IPS-NIHi11 (cell line): ENCODE measurements at places on chromosomes 5 and 9.
A peak's percentile ranks its signal among the peaks of the same experiment; 100 is the strongest.

DNA sequence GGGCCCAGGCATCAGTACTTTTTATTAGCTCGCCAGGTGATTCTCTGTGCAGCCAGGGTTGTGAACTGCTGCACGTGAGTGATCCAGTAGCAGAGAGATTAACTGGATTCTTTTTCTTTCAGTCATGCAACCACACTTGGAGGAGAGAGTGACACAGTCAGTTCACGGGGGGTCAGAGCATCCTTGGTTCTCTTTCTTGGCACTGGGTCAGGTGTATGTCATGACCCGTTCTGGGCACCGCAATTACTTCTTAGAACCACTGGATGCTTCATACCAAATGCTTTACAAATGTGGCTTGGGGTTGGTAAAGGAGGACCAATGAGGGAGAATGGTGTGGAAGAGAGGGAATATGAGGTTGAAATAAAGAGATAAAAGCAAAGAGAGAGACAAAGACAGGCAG is 368.7 kb downstream of the MLLT3 start:
- no peak for DNase-seq

GRCh38 chr9:93216073-93216365 is 32.1 kb downstream of the WNK2 start:
- no peak for DNase-seq

DNA sequence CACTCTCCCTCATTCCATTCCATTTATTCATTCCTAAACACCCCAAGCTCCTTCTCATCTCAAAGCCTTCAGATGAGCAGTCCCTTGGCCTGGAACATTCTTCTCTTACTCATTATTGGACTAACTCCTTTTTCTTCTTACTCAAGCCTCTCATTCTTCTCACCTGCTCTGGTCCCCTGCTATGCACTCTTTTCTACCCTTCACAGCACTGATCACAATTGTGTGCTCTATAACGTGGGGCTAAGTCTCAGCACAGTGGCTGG is 212.4 kb downstream of the MAPKAP1 start:
- no peak for DNase-seq

GRCh38 chr9:100427366-100428263 is 672 bp downstream of the MSANTD3 start:
- DNase-seq = peak; percentile 73

- DNase-seq = no peak
Measured at GRCh38 chr9:133873461-133873891, 118.6 kb downstream of the VAV2 start.

- no peak for DNase-seq
Measured at GRCh38 chr9:15086156-15086763, 176.0 kb upstream of the FREM1 start.

DNA sequence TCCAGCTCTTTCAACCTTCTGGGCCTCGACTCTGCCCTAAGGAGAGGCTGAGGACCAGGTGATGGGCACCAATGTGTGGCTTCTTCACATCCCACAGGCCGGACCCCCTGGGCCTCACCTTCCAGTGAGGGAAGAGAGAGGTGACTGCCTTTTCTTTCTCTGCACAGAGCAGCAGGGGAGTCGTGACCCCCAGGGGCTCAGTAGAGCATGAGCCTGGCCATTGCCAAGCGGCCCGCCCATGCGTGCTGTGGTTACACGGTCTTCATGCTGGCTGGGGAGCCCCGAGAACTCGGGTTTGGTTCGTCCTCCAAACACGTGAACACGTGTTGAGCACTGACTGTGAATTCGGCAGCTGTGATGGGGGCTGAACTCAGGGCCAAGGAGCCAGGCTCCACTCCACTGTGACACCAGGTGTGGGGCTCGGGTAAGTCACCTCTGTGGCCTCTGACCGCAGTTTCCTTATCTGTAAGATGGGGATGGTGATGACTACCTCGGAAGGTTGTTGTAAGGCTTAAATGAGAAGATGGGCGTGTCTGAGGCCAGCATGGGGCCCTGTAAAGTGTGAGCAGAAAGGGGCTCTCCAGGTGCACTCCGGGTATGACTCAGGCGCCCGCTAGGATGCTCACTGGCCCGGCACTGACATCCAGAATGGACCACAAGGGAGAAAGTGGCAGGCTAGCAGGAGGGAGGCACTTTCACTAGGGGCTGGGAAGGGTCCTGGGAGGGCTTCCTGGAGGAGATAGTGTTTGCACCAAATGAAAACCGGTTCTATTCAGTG is 13.4 kb upstream of the GRHPR start:
- DNase-seq = no peak

DNA sequence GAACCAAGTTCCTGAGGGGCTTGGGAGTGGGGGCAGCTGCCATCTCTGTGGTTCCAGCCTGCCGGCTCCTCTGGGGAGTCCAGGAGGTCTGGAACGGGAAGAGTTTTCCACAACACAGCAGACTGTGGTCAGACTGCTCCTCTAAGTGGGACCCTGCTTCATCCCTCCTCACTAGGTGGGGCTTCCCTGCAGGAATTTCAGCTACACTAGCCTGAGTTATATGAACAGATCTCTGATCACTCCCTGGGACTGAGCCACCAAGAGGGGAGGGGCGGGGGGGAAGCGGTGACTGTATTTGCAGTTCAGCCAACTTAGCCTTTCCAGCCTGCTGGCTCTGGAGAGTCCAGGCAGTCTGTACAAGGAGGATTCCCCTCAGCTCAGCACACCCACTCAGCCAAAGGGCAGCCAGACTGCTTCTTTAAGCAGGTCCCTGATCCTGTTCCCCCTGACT is 19.4 kb downstream of the DTWD2 start:
- no peak for DNase-seq

- DNase-seq = no peak
Measured at GRCh38 chr5:96280946-96281393, 152.1 kb downstream of the PCSK1 start.

- DNase-seq = no peak
Measured at GRCh38 chr5:174464504-174465165, 259.7 kb upstream of the MSX2 start.

GRCh38 chr9:4506490-4506889 is 16.2 kb downstream of the SLC1A1 start:
- DNase-seq = no peak

- DNase-seq = no peak
Measured at GRCh38 chr5:144950996-144951395, 780.3 kb downstream of the KCTD16 start.

GRCh38 chr5:172721455-172722326 is 49.3 kb downstream of the DUSP1 start:
- DNase-seq = no peak

DNA sequence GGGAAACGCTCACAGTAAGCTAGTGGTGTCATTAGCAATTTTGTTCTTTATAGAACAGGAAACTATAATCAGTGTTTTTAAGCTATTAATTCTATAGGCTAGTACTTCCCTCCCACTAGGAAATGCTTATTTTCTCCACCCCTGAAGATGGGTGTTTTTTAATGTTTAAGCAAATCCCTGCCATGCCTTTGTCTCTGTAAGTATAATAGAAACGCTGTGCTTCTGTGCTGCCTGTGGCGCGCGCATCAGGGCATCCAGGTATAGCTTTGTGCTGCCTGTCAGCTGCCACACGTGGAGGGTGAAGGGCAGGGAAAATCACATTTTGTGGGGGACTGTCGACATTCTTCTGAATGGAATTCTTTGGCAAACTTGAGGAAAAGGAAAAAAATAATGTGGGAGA is 217.5 kb downstream of the RAB3C start:
- DNase-seq = no peak

GRCh38 chr5:54696931-54697330 is 179.4 kb downstream of the SNX18 start:
- no peak for DNase-seq

DNA sequence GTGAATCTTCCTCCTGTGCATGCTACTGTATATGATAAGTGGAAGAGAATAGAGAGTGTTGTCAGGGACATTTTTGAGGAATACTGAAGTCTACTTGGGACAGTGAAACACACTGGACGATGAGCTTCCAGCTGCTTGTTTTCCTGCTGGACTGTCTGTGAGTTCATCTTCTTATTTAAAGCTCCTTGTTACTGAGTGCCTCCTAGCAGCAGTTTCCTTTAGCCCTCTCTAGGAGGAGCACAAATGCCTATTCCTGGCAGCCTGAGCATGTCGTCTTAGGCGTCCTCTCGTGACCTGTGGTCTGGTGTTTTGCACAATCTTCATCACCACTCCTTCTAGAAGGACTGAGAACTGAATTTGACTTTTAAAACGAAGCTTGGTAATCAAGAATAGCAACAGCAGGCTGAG is 43.8 kb downstream of the ANKRD33B start:
- DNase-seq = no peak

GRCh38 chr5:55176176-55176818 is 3.3 kb upstream of the CDC20B start:
- DNase-seq = peak; percentile 88

GRCh38 chr9:22425551-22425950 is 21.1 kb upstream of the DMRTA1 start:
- DNase-seq = peak; percentile 10
